Occipital lobe (tissue), 3 donors: ENCODE measurements at places on chromosomes 13 and 19.

GRCh38 chr13:20077086-20077485 lies 83.8 kb downstream of the GJA3 start:
- no peak for DNase-seq

- no peak for DNase-seq
These were observed 17.4 kb upstream of the IRS2 start for GRCh38 chr13:109803825-109804224.

DNA sequence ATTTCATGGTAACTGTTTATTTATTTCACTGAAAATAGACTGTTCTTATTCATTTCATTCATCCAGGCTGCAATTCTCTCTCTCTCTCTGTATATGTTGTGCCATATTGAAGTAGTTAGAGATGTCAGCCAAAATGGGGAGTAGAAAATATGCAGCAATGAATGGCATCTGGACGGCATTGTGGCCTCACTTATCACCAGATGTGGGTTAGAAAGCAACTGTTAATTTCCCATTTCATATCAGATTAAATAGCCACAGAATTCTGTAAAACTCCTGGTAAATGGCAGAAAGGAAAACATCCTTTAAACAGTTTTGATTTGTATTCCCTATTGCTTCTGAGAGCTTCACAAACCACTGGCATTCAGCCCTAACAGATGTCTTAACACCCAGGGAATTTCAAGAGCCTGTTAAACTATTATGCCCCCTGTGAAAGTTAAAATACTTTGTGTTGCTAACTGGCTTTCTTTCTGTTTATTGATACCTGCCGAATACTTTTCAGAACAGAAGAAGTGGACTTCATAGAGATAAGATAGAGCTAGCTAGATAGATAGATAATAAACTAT lies 1763.3 kb upstream of the MIR17HG start:
- no peak for DNase-seq

DNA sequence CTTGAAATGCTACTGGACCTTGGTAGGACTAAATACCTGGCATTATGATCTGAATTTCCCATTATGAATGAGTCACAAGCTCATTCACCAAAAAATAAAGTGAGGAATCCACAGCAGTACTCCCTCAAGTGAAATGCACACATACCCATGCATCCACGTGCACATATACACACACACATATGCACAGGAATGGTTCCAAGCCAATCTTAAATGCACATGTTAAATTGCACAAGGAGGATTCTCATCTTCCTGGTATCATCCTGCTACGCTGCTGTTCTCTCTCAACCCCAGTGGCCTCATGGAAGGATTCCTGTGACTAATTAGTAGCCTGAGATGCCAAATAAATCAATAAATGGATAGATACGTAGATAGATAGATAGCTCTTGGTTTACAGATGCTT lies 132.1 kb upstream of the KLF12 start:
- DNase-seq, result no peak

DNA sequence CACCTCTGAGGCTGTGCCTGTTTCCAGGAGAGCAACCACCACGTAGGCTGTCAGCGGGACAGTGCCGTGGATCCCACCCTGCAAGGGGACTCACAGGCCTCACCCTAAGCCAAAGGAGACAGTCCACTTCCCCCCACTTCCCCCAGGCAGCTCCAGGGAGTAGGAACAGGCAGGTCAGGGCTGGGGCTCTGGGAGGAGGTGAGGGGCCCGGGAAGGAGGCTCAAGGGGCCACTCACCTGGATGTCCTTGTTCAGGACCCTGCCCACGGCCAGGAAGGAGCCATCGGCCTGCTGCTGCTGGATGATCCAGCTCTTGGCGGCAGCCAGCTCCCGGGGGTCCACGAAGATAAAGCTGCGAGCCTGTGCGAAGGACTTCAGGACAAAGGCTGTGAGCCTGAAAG lies 25.6 kb downstream of the F2RL3 start:
- no peak for DNase-seq
